ENCODE measurements at places on chromosomes 5 and 9.

- DNase-seq, result no peak
Observed at GRCh38 chr9:86047361-86047760, 52.0 kb downstream of the GOLM1 start.

DNA sequence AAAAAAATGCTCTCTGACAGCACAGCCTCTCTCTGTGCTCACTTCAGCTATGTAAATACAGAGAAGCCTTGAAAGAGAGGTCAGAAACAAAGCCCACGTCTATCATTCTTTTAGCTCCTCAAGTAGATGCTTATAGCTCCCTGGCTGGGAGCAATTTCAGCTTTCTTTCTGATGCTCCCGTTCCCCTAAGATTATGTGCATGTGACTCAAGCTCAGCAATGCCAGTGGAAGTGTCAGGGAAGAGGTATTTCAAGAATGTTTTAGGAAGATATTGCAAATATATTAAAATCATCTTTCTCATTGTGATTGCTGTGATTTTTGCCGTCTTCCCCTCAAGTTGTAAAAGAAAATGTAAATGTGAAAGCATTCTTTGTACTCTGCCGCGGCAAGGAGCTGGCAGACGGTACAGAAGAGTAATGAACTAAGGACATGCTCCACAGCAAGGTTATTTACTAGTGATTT, 1353.7 kb upstream of the ACO1 start:
- DNase-seq, result no peak

- no peak for DNase-seq
Observed at GRCh38 chr5:141382469-141383294, at the start of gene PCDHGA7. Gene PCDHGA7, plus strand, starts transcription at chr5:141382742. Its CDS starts 158 bp downstream, at chr5:141382900.

- DNase-seq, result no peak
Observed at GRCh38 chr5:99025298-99026045, 96.7 kb upstream of the CHD1 start.

DNA sequence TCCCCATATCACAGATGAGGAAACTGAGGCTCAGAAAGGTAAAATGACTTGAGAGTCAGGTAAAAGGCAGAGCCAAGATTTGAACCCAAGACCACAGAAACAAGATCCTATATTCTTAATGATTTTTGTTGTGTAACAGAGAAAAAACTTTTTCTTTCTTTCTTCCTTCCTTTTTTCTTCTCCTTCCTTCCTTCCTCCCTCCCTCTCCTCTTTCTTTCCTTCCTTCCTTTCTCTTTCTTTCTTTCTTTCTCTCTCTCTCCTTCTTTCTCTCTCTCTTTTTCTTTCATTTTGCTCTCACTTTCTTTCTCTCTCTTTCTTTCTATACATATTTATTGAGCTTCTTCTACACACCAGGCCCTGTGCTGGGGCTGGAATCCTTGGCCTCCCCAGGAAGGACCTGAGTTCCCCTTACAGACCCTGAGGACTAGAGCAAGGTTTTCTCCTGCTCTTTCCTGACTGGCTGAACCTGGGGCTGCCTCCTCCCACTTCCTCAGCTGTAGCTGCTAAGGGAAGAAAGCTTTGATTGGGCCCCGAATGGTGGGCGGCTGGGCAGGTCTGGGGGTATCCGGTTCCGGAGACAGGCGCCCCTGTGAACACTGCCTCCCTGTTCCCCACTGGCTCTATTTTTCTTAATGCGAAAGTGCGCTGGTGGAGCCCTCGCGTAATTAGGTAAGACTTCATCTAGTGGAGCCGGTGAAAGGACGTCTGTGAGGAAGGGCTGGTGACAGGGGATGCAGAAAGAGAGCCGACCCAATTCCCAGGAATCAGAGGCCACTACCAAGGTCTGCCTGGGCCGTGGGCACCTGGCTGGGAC, 27.4 kb upstream of the KIF12 start:
- no peak for DNase-seq

- DNase-seq, result no peak
Observed at GRCh38 chr5:170046241-170046640, 59.5 kb upstream of the FOXI1 start.

DNA sequence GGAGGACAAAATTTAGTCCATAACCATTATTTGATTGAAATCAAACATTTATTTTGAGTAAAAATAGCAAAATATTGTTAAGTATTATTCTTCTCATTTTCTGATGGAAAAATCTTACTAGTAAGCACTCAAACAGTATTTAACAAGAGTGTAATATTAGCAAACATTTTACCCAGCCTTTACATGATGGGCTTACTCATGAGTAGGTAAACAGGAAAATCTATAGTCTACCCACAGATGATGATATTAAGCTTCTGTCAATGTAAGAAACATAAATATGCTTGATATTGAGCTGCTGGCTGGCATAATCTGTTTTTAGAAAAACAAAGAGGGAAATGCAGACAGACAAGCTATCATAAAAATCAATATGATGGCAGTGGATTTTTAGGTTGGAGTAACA, 418.5 kb upstream of the COX7C start:
- no peak for DNase-seq

DNA sequence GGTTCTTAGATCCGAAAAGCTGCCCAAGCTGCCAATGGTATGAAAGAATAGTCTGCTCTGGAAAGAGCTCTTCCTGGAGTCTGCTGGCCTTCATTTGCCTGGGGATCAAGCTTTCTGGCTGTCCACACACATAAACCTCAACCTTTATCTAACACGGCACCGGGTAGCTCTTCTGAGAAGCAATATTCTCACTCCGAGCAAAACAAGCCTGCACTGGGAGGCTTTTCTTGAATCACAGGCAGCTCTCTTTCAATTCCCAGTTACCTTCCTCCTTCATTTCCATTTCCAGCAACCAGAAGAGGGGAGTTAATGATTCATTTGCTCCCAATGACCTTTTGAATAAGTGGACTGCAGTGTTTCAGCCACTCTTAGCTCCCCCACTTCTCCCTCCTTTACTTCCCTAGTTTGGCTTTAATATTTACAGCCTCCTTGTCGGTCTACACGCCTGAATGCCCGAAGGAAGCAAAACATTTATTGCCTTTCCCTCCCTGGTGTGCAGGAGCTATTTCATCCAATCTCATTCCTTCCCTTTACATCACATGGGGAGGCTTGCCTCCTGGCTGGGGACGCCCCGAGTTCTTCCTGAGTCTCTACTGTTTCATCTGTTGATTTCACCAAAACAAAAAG, 187.1 kb downstream of the ARHGEF28 start:
- no peak for DNase-seq

GRCh38 chr9:17775656-17776055, 196.8 kb downstream of the SH3GL2 start:
- no peak for DNase-seq

GRCh38 chr5:37396352-37396751, 17.2 kb downstream of the WDR70 start:
- no peak for DNase-seq

GRCh38 chr9:18951936-18952335, 81.1 kb downstream of the SAXO1 start:
- no peak for DNase-seq

DNA sequence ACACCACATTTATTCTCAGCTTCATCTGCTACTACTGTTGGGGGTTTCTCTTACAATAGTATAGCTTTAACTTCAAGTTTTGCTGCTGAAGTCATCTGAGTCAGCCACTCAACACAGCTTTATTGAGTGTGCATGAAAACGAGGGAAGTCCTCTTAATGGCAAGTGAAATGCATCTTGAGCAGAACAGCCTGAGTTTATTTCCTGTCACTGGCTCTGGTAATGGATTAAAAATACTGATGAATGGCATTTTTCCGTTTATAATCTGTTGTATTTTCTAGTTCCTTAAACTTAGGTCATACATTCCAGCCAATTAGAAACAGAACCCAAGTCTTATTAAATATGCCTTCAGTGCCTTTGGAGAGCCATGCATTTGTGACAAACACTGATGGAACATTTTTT, 238.6 kb downstream of the SLF1 start:
- no peak for DNase-seq

DNA sequence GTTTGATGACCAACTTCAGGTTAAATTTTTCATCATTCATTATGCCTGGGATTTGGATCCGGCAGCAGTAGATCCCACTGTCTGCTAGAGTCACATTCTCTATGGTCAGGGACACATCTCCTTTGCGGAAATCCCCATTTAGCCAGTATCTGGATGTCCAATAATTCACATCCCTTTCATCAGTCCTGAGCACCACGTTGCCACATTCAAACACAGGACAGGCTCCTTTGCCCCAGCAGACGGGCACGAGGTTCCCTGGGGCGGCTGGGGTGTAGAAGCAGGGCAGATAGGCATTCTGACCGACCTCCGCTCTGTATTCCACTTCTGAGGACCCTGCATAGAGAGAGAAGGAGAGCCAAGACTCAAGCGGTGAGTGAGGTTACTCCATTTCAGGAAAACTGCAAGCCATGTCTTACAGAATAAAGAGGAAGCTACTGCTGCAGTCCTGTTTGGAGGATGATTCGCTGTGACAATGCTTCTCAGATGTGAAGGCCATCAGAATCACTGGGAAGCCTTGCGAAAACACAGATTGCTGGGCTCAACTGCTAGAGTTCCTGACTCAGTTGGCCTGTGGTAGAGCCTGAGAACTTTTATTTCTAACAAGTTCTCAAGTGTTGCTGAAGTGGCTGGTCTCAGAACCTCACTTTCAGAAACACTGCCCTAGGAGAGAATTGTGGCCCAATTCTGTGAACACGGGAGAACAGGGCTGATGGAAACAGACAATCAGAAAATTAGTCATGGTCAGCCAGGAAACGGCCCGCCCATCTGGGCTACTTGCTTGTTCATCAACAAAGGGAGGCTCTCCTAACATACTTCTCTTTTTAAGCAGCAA, 2.0 kb downstream of the HAVCR2 start:
- DNase-seq, result no peak

DNA sequence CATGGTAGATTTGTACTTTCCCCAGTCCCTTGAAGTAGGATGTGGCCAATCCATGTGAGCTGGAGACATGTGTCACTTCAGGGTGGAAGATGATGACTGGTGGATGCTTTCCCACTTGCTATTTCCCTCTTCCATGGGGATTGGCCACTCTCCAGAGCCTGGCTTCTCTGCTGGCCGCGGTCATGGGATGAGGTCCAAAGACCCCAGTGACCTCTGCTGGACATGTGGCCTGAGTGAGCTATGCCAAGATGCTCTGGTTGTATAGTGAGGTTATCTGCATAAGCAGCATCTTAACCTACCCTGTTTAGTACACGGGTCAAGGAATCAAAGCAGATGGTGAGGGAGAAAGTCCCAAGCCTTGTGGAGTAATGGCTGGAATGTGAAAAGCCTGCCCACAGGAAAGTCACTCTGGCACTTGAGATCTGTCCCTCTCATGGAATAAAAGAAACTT, 47.1 kb downstream of the SH3PXD2B start:
- DNase-seq, result no peak

DNA sequence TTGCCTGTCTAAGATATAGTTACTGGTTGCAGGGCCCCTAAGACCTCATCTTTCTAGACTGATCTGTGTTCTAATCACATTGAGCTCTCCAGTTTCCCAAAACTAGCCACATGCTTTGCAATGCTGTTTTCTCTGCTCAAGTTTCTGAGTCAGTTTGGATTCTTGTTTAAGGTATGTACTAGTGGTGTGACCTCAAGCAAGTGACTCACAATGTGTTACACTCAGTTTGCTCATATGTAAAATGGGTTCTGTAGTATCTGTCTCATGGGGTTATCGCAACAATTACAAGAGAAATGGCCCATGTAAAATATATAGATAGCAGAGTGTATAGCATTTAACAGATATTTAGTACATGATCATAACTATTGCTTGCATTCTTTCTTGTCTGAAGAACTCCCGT, 153.1 kb upstream of the ELL2 start:
- no peak for DNase-seq

DNA sequence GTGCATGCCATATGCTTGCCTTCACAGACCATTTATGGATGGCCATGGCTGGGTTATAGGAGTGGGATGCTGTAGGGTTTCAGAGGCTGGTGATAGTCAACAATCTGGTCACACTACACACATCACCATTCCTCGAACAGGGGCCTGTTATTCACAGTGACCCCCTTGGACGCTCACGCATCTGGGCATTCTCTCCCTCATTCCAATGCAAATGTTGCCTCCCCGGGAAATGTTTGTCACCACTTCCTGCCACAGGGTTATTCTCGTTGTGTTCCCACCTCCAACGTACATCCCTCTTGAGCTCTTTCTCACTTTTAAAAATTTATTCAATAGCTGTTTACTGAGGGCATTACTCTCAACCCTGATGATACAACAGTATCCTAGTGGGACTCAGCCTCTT, 135.4 kb downstream of the SCAMP1 start:
- DNase-seq, result no peak

DNA sequence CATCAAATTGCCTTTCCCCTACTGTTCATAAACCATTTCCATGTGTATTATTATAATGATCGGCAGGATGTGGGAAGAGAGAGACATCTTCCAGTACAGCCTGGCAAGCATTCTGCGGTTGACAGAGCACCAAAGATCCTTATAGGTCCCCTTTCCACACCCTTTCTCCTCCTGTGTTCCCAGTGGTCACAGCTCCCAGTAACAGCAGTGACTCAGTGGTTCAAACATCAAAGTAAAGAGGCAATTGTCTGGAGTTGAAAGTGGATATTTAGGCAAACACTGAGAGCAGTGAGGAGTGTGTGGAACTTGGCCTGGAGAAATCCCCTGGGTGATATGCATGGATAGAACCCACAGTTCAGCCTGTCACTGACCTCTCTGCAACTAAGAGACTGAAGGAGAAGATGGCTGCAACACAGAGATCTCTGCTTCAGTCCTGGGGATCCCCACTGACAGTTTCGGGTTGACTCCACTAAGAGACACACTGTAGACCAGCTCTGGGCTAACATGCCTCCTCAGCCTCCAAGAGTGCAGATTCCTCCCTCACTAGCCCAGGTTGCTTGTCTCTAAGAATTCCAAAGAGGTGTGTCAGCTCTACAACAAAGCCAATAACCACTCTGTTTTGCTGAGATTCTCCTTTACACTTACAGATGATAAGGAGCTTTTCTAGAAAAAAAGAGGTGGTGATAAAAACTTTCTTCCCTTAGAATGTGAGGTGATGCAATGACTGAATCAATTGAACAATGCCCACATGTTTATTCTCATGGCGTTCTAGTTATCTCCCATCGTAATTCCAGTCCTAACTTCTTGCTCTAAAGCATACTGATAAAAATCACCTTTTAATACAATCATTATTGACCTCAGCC, 94.4 kb upstream of the IL6ST start:
- DNase-seq, result peak; percentile 26

- no peak for DNase-seq
Observed at GRCh38 chr9:25396828-25397227, 281.4 kb downstream of the TUSC1 start.

DNA sequence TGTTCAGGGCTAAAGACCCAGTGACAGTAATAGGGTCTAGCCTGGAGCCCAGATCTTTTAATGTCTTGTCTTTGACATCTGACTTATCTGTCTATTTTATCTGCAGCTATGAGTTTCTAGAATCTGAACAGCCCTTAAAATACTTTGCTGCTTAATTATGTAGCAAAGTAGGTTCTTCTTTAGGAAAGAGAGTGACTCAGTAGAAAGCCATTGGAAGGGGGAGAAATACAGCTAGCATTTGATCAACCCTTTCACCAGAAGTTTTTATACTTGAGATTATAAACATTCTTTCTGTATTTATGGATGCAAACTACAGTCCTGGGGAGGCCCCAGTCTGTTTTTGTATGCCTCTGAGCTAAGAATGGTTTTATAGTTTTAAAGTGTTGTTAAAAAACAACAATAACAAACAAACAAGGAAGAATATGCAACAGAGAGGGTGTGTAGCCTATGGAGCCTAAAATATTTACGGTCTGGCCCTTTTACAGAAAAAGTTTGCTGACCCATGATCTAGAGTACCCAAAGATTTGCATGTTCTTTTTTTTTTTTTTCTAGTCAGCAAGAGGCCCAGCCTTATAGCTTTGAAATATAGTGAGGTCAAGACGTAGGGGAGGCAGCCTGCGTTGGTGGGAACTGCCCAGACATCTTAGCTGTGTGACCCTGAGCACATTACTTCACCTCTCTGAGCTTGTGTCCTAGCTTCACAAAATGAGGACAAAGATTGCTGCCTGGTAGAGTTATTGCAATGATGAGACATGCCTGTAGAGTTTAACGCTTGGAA, 9.7 kb downstream of the GSN start:
- DNase-seq, result no peak
